ENCODE measurements at places on chromosomes 16 and 17.

DNA sequence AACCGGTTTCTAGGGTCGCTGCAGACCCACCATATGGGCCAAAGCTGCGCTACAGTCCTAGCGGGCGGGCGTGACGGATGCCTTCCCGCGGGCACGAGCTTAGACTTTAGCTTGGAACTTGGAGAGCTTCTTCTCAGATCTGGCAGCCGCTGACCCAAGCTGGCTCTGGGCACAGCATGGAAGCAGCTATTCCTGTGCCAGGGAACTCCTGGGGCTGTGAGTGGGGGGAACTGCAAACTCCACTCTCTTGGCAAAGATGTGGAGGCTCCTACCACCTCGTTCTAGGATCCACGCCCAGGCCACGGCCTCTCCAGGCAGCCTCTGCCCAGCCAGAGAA is 8.8 kb downstream of the FAAP100 start:
- no peak for DNase-seq

DNA sequence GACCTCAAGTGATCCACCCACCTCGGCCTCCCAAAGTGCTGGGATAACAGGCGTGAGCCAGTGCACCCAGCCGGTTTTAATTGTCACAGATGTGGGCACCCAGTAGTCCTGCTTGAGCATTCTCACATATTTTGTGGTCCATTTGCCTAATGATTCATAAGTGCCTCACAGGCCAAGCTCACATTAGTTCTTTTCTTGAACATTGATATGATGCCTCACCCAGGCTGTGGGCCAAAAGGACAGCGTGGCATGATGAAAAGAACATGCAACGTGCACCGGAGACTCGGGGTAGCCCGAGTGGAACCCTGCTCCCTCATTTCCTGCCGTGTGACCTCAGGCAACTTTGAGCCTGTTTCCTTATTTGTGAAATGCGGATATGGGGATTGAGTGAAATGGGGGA is 181.9 kb downstream of the SNX29 start:
- DNase-seq: no peak

DNA sequence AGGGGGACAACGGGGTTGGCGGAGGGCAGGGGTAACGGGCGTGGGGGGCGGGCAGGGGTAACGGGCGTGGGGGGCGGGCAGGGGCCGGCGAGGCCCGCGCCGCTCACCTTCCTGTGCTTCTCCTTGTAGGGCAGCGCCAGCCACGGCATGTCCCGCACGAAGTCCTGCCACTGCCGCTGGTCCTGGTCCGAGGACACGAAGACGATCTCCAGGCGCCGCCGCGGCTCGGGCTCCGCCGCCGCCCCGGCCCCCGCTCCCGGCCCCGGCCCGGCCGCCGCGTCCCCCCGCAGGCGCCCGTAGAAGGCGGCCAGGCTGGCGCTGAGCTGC is 401 bp downstream of the NXN start:
- DNase-seq: peak; percentile 9

DNA sequence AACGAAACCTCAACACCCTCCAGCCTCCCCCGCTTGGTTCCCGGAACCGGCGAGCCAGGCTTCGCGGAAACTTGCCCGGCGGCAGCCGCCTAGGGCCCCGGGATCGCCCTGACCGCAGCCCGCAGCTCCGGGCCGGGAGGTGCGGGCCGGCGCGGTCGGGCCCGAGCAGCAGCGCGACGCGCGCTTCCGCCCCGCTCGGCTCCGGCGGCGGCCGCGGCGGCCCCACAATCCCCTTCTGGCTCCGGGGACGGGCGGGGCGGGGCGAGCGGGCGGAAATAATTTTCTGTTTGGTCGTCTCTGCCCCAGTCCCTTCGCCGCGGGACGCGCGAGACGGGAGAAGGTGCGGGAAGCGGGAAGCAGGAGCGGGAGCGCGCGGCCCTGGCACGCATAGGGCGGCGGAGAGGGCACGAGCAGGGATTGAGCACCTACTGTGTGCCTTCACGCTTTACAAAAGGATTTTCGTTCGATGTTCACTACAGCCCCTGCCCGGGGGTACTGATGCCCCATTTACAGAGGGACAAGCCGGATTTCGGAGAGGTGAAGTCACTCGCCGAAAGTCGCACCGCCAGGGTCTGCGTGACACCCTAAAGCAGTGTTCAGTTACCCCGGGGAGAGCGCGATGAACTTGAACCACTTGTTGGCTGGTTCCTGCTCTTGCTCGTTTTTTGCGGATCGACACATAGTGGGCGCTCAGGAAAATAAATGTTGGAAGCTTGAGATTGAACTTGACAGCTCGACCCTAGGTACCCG is 2.7 kb upstream of the MLLT6 start:
- DNase-seq: peak; percentile 69

DNA sequence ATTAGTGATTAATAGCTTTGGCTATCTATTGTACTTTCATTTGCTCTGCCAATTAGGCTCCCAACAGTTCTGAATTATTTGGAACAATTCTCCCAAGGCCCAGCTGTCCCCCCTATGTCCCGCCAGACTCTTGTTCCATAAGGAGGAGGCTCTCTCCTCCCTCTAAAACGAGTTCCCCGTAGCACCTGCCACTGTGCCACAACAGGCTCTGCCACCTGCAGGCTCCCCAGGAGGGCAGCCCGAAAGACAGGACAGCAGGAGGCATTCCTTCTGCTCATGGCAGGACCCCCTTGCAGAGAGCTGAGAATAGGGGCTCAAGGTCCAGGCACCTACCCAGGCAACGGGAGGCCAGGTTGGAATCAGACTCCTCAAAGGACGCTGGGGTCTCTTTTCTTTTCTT is 9.0 kb downstream of the PITPNM3 start:
- DNase-seq: no peak

DNA sequence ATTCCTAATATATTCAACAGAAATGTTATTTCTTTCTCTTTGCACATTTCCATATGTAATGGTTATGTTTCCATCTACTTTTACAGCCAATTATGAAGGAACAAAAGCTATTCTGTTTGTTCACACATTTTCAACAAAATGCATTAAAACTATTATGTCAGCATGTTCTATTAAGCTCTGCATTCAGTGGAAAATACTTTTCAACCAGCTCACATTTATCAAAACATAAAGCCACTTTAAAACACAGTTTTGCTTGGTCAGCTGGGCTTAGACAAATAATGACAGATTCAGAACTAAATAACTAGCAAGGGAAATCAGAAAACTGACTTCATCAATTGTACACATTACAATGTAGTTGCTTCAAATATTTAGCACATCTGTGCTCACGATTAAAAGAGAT is 6.9 kb downstream of the SALL1 start:
- no peak for DNase-seq

DNA sequence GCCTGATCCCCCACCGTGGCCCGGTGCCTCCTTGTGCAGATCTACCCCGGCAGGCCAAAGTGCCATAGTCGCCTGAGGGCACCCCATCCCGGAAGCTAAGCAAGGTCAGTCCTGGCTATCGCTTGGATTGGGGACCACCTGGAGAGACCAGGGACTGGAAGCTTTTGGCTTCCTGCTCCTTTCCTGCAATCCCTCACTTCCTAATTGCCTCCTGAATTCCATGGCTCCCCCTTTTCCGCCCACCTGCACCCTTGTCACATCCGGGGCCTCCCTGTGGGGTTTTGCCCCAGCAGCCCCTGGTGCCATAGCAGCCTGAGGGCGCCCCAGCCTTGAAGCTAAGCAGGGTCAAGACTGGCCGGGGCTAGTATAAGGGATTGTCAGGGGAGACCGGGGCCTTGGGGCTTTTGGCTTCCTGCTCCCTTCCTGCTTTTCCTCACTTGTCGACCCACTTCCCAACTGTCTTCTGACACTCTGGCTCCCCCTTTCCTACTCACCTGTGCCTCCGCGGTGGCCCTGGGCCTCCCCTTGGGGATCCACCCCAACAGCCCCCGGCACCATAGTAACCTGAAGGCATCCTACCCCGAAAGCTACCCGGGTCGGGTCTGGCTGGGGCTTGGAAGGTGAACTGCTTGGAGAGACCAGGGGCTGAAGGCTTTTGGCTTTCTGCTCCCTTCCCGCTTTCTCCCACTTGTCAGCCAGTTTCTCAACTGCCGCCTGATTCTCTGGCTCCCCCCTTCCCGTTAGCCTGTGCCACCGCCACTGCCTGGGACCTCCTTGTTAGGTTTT is 2293.6 kb downstream of the TP53TG3F start:
- DNase-seq: no peak

DNA sequence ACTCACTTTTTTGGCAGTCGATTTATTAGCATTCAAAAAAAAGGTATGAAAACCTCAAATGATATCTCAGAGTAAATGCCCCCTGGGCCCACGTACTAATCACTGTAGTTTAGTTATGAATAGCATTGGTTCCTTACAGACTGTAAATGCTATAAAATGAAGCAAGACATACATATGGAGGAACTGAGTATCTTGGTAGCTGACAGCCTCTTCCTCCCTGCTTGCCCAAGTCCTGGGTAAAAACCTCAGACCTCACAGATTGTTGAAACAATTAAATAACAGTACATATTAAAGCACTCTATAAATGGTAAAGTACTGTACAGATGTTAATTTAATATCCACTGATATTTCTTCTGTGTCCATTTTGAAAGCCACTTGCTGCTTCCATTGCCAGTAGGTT is 33.2 kb upstream of the ABCC11 start:
- DNase-seq: no peak

DNA sequence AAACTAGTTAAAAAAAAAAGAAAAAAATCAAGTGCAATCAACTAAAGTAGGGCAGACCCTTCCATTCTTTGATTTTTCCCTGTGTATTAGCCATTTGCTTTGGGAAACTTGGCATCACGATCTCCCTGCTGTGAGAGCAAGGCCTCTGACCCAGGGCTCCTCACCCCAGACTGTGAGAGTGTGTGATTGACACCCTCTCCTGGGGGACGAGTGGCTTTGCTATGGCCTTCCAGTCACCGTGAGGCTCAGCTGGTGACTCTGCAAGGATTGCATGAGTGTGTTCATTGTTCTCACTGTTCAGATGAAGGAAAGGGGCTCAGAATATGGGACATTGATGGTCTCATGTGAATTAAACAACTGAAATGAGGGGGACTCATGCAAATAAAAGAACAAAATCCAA is 69.0 kb upstream of the BCAR1 start:
- no peak for DNase-seq

- DNase-seq: no peak
Observed at GRCh38 chr16:77306075-77306474, 106.9 kb downstream of the SYCE1L start.

DNA sequence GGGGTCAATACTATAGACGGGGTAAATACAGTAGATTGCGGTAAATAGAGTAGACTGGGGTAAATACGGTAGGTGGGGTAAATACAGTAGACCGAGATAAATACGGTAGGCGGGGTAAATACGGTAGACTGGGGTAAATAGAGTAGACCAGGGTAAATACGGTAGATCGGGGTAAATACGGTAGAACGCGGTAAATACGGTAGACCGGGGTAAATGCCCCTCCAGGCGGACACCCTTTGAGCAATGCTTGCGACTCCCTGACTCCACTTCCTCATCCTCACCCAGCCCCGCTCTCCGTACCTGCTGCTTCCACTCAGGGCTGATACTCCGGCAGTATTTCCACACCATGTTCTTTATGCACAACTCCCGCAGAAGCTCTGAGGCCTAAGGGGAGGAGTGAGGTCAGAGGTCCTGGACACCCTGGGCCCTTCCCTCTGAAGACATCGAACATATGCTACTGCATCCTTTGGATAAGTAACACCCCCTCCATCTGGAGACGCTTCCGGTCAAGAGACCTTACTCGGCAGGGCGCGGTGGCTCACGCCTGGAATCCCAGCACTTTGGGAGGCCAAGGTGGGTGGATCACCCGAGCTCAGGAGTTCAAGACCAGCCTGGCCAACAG is 13.3 kb upstream of the CRK start:
- no peak for DNase-seq

- no peak for DNase-seq
Observed at GRCh38 chr16:13427943-13428342, 492.0 kb upstream of the ERCC4 start.

DNA sequence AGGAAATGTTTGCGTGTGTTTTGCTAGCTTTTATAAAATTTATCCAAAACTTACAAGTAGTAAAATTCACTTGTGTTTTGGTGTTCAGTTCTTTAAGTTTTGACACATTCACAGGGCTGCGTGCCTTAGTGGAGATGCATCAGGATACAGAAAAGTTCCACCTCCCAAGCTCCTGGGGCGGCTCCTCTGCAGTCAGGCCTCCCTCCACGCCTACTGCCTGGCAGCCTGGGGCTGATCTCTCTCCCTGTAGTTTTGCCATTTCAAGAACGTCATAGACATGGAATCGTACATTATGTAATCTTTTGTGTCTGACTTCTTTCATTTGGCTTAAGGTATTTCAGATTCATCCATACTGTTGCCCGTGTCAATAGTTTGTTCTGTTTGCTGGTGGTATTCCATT is 27.2 kb upstream of the IRF8 start:
- no peak for DNase-seq

DNA sequence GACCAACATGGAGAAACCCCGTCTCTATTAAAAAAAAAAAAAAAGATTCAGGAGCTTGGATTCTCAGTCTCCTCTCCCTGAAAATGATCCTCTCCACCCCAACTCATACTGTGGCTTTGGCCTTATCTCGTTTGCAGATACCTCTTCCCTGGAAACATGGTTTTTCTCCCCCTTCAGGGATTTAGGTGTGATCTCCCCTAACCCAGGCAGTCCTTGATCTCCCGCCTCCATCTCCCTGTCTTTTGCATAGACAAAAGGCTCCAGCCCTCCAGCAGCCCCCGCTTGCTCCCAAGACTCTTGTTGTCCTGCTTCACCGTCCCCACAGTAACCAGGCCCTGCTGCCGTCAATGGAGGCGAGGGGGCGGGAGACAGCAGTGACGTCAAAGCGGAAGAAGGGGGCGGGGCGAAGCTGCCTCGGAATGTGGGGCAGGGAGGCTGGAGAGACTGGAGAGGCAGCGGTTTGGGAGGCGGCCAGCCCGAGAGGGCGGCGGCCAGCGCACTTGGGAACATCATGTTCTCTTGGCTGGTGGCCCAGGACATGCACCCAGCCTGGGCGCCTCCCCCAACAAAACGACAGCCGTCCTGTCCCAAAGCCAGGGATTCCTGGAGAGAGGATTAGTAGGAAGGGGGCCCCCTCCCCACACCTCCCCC is 1.9 kb upstream of the PER1 start:
- DNase-seq: peak; percentile 79

DNA sequence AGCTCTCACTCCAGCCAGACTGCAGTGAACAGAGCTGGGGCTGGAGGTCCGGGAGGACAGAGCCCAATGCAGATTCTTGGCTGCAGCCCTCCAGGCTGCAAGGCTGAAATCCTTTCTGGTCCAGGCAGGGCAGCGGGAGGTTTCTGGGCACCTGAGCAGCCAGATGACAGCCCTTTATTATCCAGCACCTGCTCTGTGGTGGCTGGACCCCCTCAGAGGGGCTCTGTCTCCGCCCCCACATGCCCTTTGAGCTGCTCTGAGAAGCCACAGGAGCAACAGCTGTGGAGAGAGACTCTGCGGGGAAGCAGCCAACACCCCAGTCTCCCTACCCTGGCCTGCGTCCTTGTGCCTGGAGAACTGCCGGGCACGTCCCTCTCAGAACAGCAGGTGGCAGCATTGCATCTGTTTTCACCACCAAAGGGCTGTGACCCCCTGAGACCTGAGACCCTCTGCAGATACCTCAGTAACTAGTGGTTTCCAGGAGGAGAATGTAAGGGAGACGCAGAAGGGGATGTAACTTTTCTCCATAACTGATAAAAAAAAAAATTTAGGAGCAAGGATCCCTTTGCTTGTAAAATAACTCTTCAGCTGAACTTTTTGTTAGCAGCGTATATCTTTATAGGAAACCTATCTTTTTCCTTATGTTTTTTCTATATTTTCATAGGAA is 3.7 kb upstream of the CNP start:
- peak; percentile 58 for DNase-seq

- DNase-seq: peak; percentile 78
Observed at GRCh38 chr17:29761040-29761761, 138.5 kb upstream of the CORO6 start.

Data from activated CD4-positive, alpha-beta T cell treated with anti-CD3 and anti-CD28 coated beads for 1 hour (primary cell).